GM12864 (cell line): ENCODE measurements at places on chromosomes 6 and 20.

DNA sequence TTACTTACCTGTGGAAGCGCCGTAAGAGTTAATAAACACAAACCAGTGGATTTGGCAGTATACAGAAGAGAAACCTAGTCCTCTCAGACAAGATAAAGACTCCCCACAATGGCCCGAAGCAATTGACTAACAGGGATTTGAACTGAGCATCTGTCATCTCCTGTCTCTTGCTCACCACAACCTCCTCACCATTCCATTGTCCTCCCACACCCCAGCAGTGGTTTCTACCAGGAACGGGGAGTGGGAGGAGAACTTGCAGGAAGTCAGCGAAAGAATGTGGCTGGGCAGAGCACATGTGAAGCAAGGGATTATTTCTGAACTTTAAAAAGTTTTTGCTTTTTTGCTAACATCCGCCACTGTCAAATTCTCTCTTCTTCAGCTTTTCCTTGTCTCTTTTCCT, 24.6 kb upstream of the TAAR1 start:
- DNase-seq = no peak

DNA sequence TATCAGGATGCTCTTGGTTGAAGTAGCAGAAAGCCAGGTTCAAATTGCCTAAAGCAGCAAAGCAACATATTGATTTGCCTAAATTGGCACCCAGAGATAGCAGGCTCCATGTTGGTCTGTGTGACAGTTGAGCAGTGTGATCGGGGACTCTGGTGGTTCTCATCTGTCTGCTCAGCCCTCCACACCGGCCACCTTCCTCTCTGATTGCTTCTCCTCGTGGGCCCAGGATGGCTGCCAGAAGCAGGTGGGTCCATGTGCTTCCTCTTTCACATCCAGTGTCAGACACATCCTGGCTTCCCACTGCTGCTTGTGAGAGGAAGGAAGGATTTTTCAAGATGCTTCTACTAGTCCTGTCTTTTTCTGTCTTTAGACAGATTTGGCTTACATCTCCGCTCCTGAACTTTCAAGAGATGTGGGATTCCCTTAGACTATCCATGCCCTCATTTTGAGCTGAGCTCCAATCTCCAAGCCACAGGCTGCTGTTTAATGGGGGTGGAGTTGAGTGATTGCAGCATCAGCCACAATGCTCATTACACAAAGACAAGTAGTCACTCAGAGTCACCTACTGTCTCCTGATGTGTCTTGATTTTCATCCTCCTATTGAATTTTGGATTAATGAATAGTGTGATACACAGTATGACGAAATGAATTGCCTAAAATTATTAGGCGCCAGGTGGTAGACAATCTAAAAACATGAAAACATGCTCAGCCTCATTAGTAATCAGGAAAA, 122.2 kb downstream of the ZDHHC14 start:
- no peak for DNase-seq

DNA sequence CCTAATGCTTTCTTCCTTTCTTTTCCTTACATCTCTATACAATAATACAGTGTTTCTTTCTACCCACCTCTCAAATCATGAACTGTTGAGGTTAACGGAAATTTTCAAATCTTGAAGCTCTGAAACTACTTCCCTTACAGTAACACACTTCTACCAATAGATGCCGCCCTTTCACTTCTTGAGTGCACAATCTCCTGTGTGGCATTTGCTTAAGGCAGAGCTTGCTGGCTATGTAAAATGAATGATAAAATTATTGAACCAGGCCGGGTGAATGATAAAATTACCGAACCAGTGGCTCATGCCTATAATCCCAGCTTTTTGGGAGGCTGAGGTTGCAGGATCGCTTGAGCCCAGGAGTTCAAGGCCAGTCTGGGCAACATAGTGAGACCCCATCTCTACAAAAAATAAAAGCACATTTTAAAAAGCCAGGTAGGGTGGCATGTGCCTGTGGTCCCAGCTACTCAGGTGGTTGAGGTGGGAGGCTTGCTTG, 56.8 kb downstream of the KCNS1 start:
- no peak for DNase-seq

DNA sequence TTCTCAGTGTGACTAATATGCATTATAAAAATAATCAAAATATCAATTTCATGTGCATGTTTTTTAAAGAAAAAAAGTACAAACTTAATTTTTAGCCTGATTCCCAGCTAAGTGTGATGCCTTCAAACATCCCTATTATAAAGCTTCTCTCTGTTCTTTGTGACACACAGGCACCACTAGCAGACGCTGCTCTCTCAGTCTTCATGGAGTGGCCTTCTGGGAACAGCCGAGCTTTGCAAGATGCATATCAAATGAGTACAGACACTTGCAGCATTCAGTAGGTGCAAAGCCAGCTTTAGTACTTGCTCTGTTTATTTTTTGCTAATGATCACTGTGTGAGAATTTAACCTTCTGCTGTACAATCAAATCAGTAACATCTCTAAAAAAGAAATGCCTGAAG, 340.0 kb downstream of the ADGRB3 start:
- no peak for DNase-seq

DNA sequence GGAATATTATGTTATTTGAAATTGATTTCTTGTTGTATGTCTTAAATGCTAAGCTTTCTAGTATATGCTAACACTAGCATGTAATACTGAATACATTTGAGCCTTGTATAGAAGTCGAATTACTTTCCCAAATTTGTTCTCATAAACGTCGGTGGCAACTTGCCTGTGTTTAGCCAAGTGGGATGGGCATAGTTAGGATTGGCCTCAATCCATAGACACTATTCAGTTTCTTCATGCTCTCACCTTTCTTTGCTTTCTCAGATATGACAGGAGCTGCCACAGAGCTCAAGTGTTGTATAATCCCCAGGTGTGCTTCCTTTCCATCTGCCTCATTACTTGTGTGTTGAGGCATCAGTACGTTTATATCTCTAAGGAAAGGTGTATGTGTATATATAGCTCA, 19.3 kb downstream of the ZNF334 start:
- DNase-seq = no peak

GRCh38 chr6:7262746-7263518, 50.1 kb downstream of the SSR1 start:
- DNase-seq = no peak

DNA sequence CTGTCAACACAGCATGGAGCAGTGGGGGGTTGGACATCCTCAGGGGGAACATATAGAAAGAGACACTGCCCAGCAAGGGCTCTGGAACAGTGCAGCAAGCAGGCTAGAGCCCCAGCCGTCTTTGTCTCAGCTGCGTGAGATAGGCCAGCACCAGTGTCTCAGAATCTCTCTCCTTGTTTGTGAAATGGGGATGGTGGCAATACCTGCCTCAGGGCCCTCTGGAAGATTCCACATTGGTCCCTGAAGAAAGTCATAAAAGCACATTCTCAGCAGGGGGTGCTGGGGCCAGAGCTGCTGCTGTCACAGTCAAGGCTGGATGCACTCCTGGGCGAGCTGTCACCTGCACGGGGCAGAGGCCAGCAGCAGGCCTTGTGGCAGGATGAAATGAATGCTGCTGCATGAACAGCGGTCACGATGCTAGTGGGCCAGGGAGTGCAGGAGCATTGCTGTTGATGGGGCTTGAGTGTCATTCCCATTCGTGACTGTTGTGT, 121.7 kb downstream of the SYCP2 start:
- DNase-seq = no peak

DNA sequence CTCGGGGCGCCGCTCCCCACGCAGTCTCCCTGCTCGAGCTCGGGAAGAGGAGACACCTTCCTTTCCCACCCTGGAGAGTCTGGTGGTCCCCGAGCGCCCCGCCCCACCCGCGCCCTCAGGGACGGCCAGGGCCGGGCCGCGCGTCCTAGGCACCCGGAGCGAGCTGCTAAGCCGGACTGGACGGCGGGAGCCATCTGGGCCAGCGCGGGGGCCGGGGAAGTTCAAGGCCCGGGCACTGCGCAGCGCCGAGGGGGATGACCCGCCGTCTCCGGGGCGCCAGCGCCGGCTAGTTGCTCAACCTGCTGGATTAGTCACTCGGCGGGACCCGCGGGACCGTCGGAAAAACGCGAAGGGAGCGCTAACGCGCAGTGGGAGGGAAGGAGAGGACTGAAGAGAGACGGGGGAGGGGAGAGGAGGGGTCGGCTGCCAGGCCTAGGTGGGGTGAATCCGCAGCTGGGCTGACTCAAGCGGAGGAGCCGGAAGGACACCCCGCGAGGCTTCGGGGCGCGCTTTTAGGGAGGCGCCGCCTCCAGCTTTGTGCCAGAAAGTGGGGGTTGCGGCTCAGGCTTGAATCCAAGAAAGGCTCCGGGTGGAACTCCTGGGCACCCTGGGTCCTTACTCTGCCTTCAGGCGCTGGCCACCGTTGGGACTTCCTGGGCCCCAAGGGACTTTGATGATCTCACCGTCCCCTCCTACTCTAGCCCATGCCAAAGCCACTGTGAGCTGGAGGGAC, 75.7 kb upstream of the FOXP4 start:
- DNase-seq = no peak

DNA sequence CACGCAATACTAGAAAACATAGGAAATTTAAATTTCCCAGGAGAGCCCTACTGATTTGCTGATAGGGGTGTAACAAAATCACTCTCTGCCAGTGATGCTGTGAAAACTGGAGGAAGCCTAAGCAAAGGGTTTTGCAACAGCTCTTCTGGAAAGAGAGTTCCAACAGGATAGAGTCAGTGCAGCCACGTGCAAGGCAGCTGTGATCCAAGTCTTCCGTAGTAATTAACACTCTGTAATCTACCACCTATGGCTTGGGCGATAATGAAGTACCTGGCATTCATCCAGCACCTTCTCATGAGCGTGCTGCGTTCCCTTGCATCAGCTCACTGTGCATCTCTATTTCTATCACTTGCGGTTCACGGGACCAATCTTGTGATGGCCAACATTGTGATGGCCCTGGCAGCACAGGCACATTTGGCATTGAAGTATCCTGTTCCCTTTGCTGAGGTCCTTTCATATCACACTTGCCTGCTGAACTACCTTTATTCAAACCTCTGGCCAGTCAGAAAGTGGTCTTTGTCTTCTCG, 48.2 kb downstream of the IRF4 start:
- DNase-seq = no peak

DNA sequence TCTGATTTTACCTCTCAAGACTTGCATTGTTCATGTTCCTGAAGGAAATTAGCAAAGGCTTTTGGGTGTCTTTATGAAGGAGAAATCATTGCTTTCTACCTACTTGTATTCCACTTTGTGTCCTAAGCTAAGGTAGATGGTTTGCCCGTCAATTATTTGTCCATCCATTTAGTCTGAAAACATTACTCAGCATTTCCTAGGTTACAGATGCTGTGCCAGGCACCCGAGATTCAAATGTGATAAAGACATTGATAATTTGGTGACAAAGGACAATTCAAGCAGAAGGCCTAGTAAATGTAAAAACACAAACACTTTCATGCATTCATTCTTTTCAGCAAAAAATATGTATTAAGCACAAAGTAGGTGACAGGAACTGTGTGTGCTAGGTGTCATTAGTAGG, 251.1 kb downstream of the FARS2 start:
- DNase-seq = no peak

- no peak for DNase-seq
Measured at GRCh38 chr6:131379948-131380347, 193.1 kb upstream of the ARG1 start.

- no peak for DNase-seq
Measured at GRCh38 chr20:21514553-21515251, 838 bp upstream of the NKX2-2 start.

GRCh38 chr6:3850451-3851203, 1.5 kb downstream of the FAM50B start:
- peak; percentile 33 for DNase-seq

- no peak for DNase-seq
Measured at GRCh38 chr6:134046054-134046453, 6.4 kb downstream of the SLC2A12 start.

- DNase-seq = no peak
Measured at GRCh38 chr6:38794682-38795081, 79.6 kb downstream of the DNAH8 start.

GRCh38 chr20:51327251-51327841, 215.2 kb downstream of the NFATC2 start:
- no peak for DNase-seq

DNA sequence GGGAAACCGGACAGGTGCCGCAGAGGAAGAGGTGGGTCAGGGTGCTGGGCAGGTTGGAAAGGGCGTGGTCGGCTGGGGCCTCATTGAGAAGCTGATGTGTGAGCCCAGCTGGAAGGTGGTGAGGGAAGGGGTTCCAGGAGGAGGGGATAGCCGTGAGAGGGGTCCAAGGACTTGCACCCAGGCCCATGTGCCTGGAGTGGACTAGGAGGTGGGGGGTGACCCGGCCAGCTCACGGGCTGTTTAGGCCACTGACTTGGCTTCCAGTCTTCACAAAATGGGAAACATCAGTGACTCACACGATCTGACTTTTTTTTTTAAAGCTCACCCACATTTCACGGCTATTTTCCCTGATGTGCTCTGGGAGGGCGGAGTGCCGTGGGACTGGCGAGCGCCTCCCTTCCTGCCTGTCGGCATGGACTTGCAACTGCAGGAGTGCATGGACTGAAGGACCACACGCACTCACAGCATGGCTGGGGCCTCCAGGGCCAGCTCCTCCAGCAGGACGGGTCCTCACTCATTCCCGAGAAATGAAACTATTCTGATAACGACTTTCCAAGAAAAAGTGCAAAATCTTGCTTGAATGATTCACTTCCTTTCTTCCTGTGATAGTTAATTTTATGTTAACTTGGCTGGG, 13.5 kb upstream of the PDE10A start:
- DNase-seq = no peak

DNA sequence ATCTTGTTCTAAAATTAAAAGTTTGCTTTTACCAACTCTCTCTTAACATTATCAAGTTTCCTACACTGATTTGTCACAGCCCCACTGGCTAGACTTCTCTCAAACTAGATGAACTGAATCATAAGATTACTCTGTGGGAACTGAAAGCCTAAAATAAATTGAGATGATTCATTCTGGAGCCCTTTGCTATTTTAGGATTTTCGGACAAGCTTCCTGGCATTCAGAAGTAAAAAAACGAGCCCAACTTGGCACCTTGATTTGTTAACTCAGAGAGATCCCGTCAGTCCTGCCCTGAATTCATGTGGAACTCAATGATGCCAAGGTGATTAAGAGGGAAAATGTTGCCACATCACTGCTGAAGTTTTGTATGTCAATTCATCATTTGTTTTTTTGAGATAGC, 122.0 kb upstream of the NRSN1 start:
- DNase-seq = no peak

DNA sequence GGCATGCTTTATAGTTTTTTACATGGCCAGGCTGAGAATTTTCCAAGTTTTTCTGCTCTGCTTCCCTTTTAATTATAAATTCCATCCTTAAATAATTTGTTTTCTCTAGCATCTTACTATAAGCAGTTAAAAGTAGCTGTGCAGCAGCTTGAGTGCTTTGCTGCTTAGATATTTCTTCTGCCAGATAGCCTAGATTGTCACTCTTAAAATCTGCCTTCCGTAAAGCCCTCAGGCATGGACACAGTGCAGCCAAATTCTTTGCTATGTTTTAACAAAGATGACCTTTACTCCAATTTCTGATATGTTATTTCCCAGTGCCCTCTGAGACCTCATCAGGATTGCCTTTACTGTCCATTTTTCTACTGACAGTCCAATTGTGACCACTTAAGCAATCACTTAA, 92.6 kb upstream of the SGK1 start:
- DNase-seq = no peak

DNA sequence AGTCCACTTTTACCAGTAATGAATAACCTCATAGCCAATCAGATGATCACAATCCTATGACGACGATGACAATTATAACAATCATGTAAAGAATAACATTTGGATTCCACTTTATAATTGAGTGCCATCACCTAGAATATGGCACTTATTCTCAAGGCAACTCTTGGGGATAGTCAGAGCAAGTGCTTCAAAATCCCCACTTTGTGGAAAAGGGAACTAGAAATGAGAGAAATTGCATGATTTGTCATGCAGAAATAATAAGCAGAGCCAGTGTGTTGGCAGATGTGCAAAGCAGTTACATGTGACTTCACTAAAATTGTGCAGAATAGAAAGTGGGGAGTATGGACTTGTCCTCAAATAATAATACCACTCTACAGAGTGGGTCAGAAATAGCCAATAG, 41.3 kb downstream of the FRK start:
- DNase-seq = peak; percentile 63
